ENCODE measurements at places on chromosomes 7 and 10. TPM values are rescaled to one million over a fixed set of nuclear protein-coding genes. Genes with fewer than 3 reads are reported as not detected.

The H2BK1 gene
- not detected for total RNA-seq

The OPN1SW gene
- total RNA-seq: not detected

The FAM25C gene
- total RNA-seq: 113 TPM

The THAP5 gene
- total RNA-seq: 17.5 TPM

The SPDYE18 gene
- total RNA-seq: 1.4 TPM

The SLC13A4 gene
- total RNA-seq: 0.60 TPM

The EDRF1 gene
- 18.3 TPM for total RNA-seq

The AKR1D1 gene
- 0.39 TPM for total RNA-seq

The VAX1 gene
- not detected for total RNA-seq

The OR2A1 gene
- total RNA-seq: not detected

The MOSPD3 gene
- total RNA-seq: 18.0 TPM

The MLXIPL gene
- total RNA-seq: 1.9 TPM

The HTR7 gene
- 0.23 TPM for total RNA-seq

The C10orf105 gene
- 0.17 TPM for total RNA-seq

The ANKRD30A gene
- total RNA-seq: 0.24 TPM

The MNX1 gene
- not detected for total RNA-seq

The LGI1 gene
- not detected for total RNA-seq

The CNPY4 gene
- 4.5 TPM for total RNA-seq

The DLX5 gene
- total RNA-seq: 14.2 TPM

The EPHA1 gene
- 60.9 TPM for total RNA-seq

The SPDYE16 gene
- total RNA-seq: not detected

The HGF gene
- 0.95 TPM for total RNA-seq

The ZCCHC24 gene
- 17.3 TPM for total RNA-seq

The MSMB gene
- 86.9 TPM for total RNA-seq

The RNF148 gene
- total RNA-seq: 2.0 TPM

The PCGF6 gene
- total RNA-seq: 5.3 TPM
